Activated CD4-positive, CD25-positive, alpha-beta regulatory T cell (primary cell): ENCODE measurements at places on chromosomes 12 and 14.

DNA sequence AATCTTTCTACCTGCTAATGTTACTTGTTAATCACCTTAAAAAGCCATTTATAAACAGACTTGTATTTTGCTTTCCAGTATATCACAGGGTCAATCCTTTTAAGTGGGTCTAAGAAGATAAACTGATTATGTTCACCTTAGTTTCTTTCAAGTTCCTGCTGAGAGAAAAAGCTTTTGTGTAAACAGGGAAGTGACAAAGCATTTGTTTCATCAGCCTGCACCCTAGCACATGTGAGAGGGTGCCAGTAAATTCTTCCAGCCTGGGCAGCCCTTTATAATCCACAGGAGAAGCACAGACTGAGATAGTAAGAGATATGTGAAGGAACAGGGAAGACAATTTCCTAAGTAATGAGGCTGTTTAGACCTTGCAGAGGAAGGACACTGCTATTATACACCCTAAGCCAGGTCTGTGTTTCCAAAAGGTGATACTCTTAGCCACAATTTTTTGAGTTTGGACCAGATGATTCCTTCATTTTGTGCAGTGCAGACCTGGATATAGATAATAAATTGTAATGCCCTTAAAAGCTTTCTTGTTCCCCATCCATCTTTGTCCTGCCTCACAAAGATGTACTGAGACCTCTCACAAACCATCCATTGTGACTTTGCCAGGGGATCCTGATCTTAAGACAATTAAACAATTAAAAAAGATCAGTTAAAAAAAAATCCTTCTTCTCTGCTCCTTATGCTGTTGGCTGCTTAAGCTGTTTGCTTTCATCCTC, 150.7 kb downstream of the KTN1 start:
- DNase-seq, result no peak

GRCh38 chr14:98370352-98370751, 901.6 kb downstream of the BCL11B start:
- DNase-seq, result no peak

DNA sequence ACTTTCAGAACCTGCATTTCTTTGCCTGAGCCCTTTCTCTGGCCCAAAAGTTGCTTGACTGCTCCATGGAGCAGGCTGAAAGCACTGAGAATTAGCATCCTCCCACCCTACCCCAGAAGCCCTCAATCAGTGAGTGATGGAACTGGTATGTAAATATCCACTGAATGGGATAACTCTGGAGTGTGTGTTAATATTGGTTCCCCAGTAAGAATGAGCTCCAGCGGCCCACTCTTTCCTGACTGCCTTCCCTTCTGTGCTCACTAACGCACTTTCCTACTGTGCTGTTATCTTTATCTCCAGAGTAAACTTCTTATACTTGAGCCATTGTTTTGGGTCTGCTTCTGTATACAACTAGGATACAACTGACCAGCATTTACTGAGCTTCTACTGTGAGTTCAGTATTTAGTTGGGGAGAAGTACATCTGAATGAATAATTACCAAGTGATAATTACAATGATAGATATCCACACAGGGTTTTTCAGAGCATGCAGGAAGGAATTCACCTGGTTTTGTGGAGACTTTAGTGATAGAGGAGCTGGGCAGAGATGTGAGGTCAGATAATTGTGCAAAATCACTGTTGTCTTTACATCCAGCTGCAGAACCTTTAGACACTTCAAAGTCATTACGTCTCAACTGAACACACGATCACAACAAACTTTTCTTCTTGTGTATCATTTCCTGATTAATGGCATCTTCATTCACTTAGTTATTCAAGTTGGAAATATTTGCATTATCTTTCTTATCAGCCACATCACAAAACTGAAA, 149.2 kb upstream of the BTG1 start:
- DNase-seq, result no peak

DNA sequence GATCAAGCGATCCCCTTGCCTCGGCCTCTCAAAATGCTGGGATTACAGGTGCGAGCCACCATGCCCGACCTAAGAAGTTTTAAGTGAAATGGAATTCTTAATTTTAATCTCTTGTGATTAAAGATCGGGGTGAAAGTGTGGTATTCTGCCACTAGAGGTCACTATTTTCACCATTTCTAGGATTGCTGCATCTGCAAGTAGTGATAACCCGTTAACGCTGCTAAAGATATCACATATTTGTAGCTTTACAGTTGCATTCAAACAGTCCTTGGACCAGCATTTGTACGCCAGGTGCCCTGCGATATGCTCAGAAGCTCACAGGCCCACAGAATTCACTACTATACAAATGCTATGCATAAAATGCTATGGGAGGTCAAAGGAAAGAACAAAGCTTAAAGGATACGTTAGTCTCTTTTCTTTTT, 19.3 kb downstream of the CCDC62 start:
- no peak for DNase-seq

DNA sequence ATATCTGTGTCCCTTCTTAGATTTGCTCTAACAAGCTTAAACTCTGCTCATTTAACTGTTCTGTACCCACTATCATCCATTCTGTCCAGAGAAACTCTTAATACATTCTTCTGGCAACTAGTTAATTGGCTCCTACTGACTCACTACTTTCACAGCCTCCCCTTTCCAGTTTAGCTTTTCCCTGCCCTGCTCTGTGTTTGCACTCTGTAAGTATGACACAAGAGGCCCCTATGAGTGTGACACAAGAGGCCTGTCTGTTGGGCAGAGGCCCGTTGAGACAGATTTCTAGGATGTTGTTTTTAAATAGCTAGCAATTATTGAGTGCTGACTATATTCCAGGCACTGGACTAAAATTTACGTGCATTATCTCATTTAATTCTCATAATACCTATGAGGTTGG, 246.0 kb upstream of the DAAM1 start:
- DNase-seq, result no peak
